Activated CD4-positive, CD25-positive, alpha-beta regulatory T cell (primary cell): ENCODE measurements at places on chromosomes 16 and 17.

DNA sequence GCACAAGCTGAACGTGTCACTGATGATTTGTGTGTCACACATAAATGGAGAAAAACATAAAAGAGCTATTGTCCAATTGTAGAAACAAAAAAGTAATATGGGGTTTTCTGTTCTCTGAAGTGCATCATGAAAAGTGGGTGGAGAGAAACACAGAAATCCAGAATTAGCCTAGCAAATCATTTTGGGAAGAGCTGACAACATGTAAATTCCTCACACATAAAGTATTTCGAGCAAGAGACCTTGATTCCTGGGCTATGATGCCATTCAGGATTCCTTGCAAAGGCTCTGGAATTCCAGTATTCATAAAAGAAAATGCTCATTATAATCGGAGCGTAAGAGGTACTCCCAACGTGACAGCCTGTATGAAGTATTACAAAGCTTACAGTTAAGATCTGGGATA, 1.1 kb downstream of the DCUN1D3 start:
- no peak for DNase-seq

DNA sequence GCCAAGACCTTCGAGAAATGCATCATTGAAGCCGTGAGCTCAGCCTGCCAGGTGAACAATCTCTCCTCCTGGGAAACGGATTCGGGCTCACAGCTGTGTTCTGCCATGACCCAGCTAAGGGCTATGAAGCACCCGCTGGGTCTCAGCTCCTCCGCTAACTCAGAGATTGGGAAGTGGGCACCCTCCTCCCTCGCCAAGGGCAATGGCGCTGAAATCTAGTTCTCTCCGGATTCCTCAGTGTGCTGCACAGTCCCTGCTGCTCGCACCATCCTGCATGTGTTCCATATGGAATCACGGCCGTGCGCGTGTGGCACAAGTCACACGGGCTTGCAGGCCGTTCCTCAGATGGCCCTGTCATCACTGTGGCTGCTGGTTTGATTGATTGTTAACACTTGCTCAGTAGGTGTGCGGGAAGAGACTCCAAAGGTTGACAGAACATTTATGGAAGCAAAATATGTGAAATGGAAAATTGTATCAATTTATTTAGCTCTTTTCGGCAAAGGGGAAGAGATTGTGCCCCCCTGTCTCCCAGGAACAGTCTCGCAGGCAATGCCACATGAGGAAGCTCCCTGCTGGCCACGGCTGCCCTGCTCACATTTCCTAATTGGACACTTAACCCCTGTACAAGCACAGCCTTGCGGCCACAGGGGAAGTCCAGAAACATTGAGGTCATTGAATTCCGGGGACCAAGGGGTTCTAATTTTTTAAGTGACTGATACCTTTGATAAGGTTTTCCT, 58.8 kb downstream of the RNF213 start:
- DNase-seq, result no peak

GRCh38 chr17:12282056-12282455, 261.4 kb downstream of the MAP2K4 start:
- DNase-seq, result no peak

- DNase-seq, result no peak
Observed at GRCh38 chr17:44623070-44623725, 33.1 kb upstream of the MEIOC start.

GRCh38 chr16:50697881-50698767, 4.7 kb downstream of the NOD2 start:
- DNase-seq, result no peak

GRCh38 chr16:11296351-11296705, 15.2 kb upstream of the PRM1 start:
- DNase-seq, result no peak

- no peak for DNase-seq
Observed at GRCh38 chr16:53558710-53559109, 55.7 kb upstream of the AKTIP start.

- DNase-seq, result no peak
Observed at GRCh38 chr17:64634218-64634617, 27.9 kb downstream of the SMURF2 start.

GRCh38 chr16:20866801-20867200, 33.4 kb downstream of the DCUN1D3 start:
- DNase-seq, result no peak

DNA sequence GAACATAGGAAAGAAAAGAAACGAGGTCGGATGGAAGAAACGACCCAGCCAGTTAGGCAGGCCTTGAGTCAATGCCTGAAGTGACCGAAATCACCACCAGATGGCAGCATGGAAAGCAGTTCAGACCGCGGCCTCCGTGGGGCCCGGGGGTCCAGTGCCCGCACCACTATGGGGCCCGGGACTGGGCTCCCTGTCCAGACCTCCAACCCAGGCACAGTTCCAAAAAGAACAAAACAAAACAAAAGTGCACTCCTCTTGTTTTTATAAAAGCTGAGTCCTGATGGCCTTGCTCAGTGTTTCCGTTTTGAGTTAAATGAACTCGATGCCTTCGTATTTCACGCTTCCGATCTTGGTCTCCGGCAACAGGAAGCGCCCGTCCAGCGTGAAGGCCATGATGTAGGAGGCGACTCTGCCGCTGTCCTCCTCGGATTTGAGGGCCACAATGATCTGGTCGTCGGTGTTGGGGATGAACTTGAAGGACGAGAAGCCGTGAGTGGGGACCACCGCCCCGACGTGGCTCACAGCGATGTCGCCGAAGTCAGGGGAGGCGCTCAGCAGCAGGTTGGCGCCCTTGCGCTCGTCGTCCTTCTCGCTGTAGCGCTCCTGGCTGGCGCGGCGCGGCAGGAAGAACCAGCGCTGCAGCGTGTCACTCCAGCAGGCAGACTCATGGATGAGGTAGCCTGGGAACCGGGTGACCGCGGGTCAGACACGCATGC, 13.7 kb upstream of the LGALS3BP start:
- DNase-seq, result peak; percentile 37

DNA sequence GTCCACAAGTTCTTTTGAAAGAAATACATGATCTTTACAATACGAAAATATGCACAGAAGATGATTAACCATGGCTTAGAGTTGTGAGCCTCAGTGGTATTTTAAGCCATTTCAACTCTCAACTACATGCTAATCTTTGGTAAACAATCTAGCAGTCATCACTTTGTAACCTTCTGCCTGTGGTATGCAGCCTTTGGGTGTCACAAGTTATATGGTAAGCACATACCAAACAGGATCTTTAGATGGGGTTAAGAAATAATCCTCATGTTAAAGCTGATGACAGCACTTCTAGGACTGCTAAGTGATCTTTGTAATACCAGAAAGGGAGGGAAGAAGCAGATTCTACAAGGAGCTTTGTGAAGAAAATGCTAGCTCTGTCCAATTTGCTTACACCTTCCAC, 74.3 kb downstream of the CA4 start:
- no peak for DNase-seq

GRCh38 chr17:34755981-34756636, 176.7 kb downstream of the TMEM132E start:
- DNase-seq, result no peak

GRCh38 chr17:81813371-81813684, 9.4 kb downstream of the GCGR start:
- no peak for DNase-seq

- DNase-seq, result no peak
Observed at GRCh38 chr16:25038239-25038954, 23.2 kb upstream of the ARHGAP17 start.
